NCI-H510A (cell line): ENCODE measurements at places on chromosomes 2 and 18.

- DNase-seq, result no peak
Measured at GRCh38 chr2:191169456-191170300, 18.9 kb upstream of the STAT4 start.

GRCh38 chr2:26347286-26347865, 787 bp upstream of the ADGRF3 start:
- no peak for DNase-seq

- DNase-seq, result no peak
Measured at GRCh38 chr2:222284466-222284865, 14.3 kb downstream of the PAX3 start.

GRCh38 chr2:27804146-27804545, 32.6 kb downstream of the MRPL33 start:
- DNase-seq, result no peak

- no peak for DNase-seq
Measured at GRCh38 chr2:233234264-233234663, 17.2 kb upstream of the ATG16L1 start.

GRCh38 chr2:20541294-20541640, 94.4 kb downstream of the RHOB start:
- no peak for DNase-seq

GRCh38 chr2:189498205-189498604, 56.9 kb downstream of the WDR75 start:
- no peak for DNase-seq

- no peak for DNase-seq
Measured at GRCh38 chr2:173653432-173653805, 298.7 kb downstream of the CDCA7 start.

DNA sequence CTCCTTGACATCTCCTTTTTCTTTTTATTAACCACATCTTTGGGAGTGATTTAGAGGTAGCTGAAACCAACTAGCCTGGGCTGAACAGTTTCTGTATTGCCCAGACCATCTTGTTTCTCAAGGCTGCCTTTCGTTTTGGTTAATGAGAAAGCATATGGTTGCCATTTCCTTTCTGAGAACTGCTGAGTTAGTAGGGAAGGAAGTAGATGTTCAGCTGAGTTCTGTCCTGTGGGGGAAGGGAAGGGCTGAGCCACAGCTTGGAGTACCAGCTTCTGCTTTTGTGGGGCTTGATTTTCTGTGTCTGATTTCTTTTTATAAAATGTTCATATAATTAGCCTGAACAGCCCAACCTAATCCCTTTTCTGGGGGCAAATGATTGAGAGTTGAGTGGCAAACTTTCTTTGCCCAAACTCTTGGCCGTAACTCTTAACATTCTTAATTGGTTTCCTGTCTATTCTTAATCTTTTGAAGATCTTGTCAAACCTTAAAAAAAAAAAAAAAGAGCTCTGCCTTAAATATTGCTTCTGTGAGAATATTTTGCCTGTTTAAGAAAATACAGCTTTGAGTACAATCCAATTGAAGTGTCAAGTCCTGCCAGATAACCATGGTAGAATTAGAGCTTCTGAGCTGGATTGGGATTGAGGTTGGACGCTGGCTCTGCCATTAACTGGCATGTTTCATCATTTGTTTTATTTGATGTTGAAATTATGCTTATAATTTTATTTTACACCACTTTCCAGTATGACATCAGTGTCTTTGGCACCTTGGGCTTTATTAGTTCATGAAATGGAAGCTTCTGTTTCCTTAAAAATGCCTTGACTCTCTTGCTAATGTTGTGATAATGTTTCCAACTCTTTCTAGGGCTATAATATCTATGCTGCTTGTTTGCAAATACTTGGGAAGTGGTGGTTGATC, 1.9 kb upstream of the NABP1 start:
- no peak for DNase-seq

DNA sequence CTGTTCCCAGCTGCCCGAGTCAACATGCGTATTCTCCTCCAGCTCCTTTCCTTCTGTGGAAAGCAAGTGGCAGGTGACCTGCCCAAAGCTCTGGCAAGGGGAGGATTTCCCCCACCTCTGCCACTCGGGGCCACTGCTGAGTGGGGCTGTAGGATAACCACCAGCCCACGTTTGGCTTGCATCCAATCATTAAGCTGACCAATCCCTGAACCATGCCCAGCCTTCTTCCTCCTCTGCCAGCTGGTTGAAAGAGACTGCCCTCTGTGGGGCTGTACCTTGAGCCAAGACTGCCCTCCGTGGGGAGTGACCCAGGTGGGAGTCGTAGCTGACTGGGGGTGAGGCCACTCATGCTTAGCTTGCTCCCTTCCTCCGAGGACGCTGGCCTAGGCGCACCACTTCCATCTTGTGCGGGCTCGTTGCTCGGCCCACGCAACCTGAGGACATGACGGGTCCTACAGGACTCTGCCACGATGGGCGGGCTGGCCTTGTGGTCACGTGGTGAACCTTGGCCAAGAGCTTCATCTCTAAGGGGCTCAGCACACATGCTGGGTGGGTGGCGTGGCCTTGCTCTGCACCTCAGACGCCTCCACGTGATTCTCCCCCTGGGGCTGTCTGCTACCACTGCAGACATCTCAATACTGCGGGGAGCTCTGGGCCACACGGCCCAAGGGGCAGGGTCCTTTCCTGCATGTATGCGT, 112.1 kb downstream of the NDUFA10 start:
- no peak for DNase-seq

DNA sequence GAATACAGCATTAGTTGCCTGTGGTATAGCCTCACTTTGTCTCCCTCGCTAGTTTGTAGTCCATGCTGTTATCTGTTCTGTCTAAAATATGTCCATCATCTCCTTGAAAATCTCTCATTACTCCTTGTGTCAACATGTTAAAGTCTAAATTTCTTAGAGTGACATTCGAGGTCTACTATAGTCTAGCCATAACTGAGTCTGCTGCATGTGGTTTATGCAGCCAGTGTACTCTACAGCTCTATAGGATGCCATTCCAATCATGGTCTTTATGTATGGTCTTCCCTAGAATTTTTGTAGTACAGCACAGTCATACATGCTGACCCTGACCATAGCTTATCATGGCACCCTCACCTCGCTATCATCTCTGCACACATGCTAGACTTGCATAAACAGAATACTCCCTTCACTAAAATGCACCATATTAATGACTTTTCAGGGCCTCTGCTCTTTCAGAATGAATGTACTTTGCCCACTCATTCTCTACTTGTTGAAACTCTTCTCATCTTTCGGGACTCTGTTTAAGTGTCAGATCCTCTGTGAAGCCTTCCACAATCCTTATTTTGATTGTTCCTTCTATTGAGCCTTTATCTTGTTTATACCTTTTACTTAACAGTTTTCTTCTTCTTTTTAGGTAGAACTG, 12.8 kb downstream of the TANK start:
- no peak for DNase-seq

- DNase-seq, result no peak
Measured at GRCh38 chr2:62197011-62197924, 1.4 kb downstream of the B3GNT2 start.

GRCh38 chr2:70118798-70119454, 31.6 kb downstream of the PCBP1 start:
- DNase-seq, result peak; percentile 32

DNA sequence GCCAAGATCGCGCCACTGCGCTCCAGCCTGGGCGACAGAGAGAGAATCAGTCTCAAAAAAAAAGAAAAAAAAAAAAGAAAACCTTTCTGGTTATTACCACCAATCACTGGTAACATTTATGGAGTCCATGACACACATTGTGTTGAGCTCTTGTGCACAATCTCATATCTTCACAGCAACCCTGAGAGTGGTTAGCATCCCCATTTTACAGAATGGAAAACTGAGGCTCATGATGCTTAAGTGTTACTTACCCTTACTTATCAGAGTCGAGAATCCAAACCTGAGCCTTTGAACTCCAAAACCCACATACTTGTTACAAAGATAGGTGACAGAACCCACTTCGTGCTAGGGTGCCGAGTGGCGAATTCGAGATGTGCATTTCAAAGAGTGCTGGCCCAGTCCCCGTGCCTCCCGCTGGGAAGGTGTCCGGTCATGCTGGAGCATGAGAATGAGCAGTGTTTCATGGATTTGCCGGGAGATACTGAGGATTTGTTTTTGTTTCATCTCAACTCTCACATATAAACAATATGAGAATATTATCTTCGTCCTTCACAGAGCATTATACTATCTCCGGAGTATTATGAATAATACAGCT, 50.9 kb downstream of the CYP27C1 start:
- DNase-seq, result no peak

DNA sequence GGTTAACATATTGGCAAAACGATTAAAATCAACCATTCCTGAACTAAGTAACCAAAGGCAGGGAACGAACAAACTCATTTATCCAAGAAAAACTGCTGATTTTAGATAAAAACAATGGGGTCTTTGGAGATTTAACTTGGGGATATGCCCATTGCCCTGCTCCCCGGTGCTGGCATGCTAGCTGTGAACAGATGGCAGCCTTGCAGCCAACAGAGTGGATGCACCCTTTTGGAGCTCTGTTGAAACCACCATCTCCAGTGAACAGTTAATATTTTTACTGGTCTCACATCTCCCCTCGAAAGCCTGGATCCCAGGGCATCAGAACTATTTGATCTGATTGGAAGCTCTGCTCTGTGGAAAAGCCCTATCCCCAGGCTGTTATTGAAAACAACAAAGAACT, 303.1 kb downstream of the TGIF1 start:
- no peak for DNase-seq

- no peak for DNase-seq
Measured at GRCh38 chr2:195823206-195823605, 166.2 kb downstream of the SLC39A10 start.

DNA sequence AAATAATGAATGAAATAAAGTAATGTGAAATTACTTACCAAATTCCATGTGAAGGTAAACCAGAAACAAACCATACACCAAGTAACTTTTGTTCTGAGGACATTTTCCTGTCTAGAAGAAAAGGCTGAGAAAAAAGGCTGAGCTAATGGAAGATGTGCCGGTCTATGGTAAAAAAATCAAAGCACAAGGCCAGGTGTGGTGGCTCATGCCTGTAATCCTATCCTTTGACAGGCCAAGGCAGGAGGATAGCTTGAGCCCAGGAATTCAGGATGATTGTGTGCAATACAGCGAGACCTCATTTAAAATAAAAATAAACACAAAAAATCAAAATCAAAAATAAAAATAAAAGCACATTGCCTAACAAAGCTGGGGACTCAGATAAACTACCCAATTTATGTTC, 6.7 kb downstream of the ORC4 start:
- no peak for DNase-seq

- no peak for DNase-seq
Measured at GRCh38 chr2:132521341-132521740, 104.7 kb downstream of the GPR39 start.

DNA sequence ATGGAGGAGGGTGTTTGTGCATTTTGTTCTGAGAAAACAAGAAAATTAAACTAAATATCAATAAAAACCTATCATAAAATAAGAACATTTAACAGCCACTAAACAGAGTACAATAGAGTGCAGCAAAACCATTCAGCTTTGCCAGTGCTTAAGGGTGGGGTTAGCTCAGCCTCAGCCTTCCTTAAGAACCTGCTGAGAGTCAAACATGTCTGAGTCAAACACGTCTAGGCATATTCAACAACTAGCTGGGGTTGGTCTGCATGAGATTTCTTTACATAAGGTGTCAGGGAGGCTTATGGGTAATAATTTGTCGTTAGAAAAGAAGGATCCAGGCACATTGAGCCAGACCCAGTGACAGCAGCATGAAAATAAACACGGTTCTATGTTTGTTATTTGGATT, 298.2 kb downstream of the SP3 start:
- no peak for DNase-seq

- DNase-seq, result no peak
Measured at GRCh38 chr2:156481312-156481711, 45.1 kb downstream of the GPD2 start.
